NCI-H2171 (cell line): ENCODE measurements at places on chromosomes 5 and 9.

DNA sequence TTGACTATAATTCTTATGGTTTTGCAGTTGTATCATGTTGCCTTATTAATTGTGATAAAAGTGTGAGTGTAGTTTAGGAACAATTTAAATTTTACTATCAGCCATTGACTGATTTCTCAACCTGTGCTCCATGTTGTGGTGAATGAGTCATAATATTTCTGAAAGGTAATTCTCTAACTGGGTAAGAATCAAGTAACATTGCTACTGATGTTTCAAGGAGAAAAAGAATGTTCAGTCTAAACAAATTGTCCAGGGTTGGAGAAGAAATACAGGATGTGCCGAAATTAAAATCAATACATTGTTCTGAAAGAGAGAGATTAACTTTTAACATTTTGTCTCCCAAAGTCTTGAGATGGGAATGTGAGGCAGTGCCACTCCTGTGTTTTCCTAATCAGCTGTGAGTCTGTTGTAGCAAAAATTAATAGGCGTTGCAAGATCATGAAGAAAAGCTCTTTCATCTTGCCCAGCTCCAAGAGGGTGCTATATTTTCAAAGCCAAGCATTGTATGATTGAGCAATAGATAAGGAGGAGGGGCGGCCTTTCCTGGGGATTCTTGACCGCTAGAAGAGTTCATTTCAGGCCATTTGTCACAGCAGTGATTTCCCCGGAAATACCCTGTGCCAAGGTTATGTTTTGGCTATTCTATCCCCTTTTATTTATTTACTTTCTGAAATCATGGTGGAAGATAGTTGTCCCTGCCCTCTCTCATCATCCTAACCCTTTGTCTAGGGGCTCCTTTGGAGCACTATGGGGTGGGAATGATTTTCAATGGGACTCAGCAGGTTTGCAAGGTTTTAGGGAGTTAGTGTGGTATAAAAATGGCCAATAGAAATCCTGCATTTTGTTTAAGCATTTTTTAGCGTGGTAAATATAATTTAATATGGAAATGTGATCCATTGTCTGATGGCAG is 151.6 kb downstream of the FOCAD start:
- no peak for DNase-seq

DNA sequence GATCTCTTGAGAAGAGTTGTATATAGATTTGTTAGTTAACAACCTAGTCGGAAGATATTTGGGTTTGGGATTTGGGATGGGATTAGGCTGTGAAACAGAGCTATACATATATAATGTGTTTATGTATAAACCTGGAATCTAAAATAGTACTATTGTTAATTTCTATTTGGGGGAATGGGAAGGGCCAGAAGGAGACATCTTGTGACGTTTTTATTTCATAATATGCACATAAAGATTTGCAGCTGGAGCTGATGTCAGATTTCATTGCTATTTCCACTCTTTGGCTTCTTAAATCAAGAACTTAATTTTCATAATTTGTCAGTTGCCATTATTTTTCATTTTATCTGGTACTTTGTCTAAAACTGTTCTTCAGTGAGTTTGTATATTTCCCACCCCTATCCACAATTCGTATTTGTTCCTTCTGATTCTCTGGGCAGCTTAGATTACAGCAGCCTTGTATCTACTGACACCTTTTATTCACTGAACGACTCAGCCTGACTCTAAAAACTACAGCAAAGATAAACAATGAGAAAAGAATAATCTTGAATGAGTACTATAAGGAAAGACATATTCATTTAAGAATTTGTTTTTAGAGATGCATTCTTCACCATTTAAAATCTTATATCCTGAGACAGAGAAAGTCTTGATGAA is 86.9 kb downstream of the YTHDC2 start:
- no peak for DNase-seq

- DNase-seq, result peak; percentile 51
These were observed 1048.6 kb upstream of the SEMA6A start for GRCh38 chr5:117623042-117623805.

- peak; percentile 35 for DNase-seq
These were observed 111.5 kb downstream of the MTREX start for GRCh38 chr5:55418994-55419968.

GRCh38 chr5:111582993-111583601 is 70.8 kb upstream of the STARD4 start:
- no peak for DNase-seq

DNA sequence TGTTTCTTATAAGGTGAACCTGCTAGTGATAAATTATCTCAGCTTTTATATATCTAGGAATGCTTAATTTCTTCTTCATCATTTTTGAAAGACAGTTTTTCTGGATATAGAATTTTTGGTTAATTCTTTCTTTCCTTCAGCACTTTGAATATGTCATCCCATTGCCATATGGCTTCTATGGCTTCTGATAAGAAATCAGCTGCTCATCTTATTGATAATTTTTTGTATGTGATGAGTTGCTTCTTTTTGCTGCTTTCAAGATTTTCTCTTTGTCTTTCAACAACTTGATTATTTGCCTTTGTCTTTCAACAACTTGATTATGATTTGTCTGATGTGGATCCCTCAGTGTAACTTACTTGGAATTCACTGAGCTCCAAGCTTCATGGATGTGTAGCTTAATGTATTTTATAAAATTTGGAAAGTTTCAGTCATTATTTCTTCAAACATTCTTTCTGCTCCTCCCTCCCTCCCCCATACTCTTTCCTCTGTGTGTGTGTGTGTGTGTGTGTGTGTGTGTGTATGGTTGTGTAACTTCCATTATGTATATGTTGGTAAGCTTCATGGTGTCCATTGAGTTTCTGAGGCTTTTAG is 243.9 kb downstream of the TLE1 start:
- no peak for DNase-seq

DNA sequence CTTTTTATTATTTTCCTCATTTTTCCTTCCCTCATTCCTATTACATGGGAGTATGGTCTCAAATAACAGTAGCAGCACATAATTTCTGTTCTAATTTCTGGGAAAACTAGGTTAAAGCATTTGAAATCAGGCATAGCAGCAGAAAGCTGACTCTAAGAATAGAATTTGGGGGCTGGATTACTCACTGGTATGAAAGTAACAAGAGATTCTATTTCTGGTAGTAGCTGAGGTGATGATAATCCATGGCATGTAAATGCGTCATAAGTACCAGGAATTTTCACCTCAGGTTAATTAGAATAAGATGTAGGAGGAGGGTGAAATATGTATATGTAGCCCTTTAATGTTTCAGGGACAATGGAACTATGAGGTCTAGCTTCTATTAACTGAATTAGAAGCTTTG is 662.0 kb downstream of the PTPRD start:
- DNase-seq, result no peak

DNA sequence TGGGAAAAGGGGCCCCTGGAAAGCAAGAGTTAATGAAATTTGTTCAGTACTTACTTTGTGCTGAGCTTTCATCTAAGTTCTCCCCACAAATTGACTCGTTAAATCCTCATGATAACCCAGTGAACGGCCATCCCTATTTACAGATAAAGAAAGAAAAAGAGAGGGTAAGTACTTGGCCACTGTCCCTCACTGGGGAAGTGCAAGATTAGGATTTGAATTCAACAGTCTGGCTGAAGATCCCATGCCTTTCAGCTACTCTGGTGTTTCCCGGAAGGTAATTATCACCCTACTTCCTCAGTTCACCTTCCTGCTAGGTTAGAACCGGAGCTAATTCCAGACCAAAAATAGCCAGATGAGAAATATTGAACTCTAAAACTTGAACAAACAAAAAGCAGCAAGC is 269.2 kb upstream of the TLE4 start:
- no peak for DNase-seq

DNA sequence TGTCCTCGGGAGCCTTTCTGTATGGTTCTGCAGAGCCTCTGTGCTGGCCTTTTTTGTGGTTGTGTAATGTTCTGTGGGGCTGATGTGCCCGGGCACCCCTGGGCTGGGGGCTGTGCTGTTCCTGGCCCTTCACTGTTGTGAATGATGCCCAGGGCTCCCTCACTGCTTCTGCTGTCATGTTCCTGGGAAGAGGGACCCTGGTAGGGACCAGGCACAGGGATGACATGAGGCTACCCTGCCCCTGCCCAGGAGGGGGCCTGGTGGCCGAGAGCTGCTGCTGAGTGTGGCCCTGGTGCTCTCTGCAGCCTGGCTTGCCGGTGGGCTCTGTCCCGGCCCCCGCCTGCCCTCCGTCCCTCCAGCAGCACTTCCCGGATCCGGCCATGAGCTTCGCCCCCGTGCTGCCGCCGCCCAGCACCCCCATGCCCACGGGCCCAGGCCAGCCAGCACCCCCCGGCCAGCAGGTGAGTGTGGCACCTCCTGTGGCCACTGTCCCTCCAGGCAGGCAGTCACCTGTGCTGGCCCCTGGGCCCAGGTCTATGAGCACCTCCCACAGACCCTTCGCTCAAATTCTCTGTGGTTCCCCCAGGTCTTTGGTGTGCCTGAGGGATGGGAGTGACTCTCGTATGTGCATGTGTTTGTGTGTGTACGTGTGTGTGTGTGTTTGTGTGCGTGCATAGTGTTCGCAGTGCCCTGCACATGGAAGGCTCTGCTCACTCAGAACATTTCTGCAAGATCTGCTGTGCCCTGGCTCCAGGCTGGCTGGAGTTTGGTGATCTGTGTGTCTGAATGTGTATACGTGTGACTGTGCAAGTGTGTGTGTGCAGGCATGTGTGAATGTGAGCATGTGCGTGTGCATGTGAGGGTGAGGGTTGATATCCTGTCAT is 72.3 kb downstream of the WNK2 start:
- DNase-seq, result no peak

DNA sequence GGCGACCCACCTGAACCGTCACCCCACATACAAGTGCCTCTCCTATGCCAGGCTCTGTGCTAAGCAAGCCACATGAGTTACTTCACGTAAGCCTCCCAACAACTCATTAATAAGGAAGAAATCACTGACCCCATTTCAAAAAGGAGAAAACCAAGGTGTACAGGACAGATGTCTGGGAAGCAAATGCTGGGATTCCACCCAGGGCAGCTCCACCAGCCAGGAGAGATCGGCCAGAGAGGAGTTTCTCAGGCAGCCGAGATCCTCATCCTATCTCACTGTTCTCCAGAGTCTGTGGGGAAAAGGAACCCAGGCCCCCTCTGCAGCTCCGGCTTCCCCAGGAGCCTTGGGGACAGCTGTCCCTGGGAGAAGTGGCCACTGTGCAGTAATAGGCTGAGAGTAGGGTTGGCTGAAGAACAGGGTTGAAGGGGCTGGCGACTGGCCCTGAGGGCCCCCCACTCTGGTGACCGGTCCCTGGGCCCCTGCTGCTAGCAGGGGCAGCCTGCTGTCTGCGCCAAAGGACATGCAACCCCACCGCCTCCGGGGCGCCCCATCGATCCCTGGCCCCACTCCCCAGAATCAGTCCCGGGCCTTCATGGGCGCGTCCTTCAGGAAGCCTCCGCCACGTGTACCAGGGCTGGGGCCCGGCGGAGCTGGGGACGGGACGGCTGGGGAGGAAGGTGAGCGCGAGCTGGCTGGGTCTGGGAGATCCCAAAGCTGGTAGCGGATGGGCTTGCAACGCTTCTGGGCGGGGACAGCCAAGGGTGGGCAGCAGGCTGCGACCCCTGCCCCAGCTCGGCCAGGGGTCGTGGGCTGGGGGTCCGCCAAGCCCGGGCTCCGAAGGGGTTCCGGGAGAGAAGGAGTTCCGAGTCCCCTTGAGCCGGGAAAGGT is 44.1 kb upstream of the STXBP1 start:
- no peak for DNase-seq

DNA sequence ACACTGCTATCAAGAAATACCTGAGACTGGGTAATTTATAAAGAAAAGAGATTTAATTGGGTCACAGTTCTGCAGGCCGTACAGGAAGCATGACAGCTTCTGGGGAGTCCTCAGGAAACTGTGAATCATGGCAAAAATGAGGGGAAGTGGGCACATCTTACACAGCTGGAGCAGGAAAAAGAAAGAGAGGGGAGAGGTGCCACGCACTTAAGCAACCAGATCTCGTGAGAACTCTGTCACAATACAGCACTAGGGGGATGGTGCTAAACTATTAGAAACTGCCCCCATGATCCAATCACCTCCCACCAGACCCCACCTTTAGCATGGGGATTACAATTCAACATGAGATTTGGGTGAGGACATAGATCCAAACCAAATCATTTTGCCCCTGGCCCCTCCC is 105.5 kb upstream of the CPLX2 start:
- DNase-seq, result no peak

DNA sequence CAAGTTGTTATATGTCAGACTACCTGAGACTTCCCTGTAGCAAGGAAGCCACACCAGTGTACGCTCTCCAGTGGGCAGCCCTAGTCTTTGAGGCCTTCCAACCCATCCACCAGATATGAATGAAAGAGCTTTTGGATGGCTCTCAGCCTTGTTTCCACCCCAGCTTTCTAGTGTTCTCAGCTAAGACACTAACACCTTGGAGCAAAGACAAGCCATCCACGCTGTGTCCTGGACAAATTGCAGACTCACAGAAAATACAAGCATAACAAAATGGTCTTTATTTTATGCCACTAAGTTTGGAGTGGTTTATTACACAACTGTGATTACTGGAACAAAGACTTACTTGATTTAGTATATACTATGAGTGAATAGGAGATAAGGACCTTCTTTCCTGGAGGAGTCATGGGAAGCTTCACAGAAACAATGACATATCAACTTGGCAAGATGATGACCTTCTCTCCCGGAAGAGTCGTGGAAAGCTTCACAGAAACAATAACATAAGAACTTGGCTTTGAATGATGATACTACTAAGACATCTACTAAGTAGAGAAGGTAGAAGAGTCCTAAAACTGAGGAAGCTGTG is 134.0 kb upstream of the VCAN start:
- DNase-seq, result no peak

DNA sequence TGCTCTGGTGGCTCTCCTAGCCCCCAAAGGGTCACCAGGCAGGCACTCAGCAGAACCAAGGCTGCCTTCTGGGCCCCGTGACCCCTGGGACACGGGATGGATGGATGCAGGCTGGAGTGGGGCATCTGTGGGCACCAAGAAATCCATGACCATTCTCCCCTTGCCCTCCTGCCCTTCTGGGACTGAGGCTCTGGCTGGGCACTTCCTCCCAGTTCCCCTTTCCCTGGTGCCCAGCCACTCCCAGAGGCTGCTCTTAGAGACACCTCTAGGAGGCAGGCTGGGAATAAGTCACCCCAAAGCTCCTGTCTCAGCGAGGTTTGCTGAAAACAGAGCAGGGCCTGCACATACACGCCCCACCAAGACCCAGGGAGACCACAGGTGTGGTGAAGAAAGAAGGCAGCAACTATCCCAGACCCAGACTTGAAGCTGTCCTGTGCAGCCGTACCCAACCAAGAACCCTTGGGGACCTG is 943 bp downstream of the STING1 start:
- no peak for DNase-seq
